ENCODE measurements at places on chromosomes 13 and 19.

DNA sequence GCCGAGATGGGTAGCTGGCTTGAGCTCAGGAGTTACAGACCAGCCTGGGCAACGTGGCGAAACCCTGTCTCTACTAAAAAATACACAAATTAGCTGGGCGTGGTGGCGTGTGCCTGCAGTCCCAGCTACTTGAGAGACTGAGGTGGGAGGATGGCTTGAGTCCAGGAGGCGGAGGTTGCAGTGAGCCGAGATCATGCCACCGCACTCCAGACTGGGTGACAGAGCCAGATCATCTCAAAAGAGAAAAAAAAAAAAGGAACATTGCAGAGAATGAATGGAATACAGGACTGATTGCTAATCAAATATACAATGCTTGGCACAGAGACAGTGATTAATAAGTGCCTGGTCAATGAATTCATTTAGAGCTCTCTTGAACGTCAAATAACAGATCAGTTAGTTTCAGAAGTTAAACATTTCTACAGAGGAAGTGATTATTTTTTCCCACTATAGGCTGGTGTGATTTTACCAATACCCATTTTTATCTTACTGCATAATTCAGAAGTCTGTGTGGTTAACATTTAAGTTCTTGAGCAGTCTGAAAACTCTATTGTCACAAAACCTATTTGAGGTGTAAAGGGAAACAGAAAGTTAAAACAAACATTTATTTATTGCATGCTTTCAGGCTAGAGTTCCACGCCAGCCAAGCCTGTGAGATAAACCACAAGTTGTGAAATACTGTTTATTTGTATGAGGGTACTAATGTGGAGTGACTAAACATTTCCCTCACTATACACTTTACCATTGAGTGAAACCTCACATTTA lies 7.7 kb upstream of the TBC1D4 start:
- DNase-seq: no peak

DNA sequence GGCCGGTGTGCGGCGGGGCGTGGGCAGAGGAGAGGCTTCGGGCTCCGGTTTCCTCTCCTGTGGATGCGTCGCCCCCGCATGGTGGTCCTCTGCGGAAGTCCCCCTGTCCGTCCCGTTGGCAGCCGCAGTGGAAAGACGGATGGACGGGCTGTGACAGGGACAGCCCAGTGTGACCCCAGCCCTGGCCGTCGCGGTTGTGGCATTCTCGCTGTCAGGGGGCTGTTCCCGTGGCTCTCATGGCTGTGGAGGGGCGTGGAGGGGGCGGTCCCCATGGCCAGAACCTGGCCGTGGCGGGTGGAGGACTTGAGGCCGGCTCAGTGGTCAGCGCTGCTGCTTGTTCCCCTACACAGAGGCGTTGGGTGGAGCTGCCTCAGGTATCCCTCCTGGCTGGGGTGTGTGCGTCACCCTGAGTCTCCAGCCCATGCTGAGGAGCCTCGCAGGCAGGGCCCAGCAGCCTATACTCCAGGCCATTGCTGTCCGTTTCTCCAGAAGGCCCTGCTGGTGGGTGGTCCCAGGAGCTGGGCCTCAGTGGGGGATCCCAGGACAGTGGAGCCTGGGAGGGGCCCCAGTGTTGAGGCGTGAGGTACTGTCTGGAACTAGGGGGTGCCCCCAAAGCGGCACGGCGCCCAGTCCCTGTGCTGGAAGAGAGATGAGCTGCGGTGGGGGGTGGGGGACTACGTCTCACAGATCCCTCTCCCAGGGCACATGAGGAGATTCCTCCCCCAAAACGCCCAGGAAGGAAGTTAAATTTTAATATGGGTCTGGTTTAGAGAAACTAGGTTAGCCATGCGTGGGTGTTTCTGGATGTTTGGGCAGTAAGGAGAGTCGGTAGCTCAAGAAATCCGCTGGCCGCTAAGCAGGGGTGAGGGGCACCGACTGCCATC lies 20.3 kb downstream of the CSNK1G2 start:
- DNase-seq: no peak

- DNase-seq: no peak
Observed at GRCh38 chr13:48838193-48838973, 137.3 kb upstream of the FNDC3A start.

DNA sequence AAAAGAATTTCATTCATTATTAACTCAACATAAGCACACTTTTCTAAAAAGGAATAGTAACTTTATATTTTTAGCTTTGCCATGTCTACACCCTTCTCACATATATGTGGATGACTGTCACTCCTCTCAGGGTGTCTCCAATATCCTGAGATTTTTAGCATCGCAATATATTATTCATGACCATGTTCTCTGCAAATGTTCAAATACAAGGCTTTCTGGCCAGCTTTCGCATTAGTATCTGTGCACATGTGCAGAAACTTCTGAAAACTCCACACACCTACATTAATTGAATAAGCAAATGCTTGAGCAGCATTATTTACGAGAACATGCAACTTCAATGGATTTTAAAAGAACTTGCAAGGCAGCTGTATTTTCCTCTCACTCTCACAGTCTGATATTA lies 334.8 kb downstream of the PCDH9 start:
- DNase-seq: no peak

GRCh38 chr19:36110487-36111199 lies at the start of gene OVOL3:
Gene OVOL3 (plus strand): TSS chr19:36111143. CDS start chr19:36111203, 60 bp downstream.
- no peak for DNase-seq

DNA sequence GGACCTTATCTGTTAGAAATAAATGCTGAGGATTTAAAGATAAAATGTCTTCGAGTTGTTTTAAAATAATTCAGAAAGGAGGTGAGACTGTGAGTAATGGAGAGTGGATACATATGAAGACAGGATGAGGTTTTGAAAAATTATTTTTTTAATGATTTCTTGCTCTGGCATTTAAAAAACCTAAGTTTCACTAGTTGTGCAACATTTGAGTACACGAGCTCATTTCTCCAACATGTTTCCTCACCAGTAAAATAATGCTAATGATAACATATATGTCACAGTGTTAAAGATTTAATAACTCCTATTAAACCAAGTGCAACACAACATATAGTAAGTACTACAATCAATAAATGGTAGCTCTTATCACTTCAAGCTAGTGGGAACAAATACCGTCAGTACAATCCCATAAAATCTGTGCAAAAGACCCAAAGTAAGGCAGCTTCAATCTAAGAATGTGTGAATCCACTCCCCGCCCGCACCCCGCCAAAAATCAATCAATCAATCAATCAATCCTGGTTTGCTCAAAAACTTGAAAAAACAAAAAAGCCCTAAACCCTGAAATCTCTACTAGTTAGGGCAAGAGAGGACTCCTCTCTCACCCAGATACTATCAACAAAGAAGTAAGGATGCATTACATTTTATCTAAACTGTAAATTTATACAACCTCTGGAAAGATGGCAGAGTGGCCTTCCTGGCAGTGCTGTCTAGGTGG lies 1.3 kb downstream of the ALG5 start:
- no peak for DNase-seq

GRCh38 chr13:102028206-102028605 lies 373.6 kb downstream of the FGF14 start:
- no peak for DNase-seq

DNA sequence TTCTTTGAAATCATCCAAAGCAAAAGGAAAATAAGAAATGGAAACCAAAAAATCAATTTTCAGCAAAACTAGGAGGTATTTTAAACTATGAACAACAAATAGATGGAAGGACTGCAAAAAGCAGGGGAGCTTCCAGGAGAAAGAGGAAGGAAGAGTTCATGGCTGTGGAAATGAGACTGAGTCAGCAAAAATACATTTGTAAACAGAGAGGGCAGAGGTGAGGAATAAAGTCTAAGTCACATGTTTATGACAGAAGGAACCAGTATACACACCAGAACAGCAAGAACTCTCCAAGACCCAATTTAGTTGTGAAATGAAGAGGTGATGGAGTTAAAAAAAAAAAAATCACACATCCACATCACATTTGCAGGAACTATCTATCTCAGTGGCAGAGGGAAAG lies 69.6 kb downstream of the RNASEH2B start:
- no peak for DNase-seq

DNA sequence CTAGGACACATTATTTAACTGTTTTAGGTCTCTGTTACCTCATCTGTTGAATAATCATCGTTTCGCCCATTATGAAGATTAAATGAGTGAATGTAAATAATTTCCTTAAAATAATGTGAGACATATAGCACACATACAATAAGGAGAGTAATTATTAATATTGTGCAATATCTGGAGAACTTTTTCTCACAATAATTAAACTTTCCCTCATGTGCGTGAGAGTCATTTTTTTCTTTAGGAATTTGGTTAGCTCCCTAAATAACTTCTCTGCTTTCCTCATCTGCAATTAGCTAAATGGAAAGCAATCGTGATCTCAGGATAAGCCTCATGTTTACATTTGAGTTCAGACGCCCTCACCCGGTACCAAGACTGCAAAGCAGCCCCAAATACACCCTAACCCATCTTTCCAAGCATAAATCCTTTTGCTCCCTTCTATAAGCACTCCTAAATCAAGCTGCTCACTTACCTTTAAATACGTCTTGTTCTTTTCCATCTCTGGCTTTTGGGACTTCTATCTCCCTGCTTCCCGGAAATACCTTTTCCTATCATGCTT lies 78.8 kb downstream of the MZT1 start:
- DNase-seq: no peak

- no peak for DNase-seq
Observed at GRCh38 chr19:43527860-43528622, 1.0 kb upstream of the ETHE1 start.

DNA sequence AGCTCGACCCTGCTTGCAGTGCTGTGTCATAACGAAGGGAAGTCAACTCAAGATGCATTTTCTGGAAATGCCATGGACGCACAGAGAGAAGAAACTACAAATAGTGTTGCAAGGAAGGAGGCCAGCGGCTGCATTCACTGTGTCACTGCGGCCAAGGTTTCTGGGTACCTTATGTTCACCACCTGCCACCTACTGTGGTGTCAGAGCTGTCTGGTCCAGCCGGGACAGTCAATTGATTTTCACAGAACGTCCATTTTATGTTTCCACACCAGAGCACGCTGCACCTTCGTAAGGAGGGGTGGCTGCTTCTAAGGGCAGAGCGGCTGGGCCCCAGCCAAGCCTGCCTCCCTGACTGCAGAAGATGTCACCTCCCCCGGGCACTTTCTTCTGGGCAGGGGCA lies 17.7 kb downstream of the TSHZ3 start:
- no peak for DNase-seq

DNA sequence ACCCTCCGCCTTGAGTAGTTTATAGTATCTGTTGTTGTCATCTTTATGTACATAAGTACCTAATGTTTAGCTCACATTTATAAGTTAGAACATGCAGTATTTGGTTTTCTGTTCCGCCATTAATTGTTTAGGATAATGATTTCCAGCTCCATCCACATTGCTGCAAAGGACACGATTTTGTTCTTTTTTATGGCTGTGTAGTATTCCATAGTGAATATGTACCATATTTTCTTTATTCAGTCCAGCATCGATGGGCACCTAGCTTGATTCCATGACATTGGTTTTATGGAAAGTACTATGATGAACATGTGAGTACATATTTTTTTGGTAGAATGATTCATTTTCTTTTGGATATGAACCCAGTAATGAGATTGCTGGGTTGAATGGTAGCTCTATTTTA lies 174.4 kb upstream of the SPRY2 start:
- no peak for DNase-seq

GRCh38 chr19:42634409-42635232 lies 39.9 kb upstream of the CEACAM8 start:
- DNase-seq: no peak

DNA sequence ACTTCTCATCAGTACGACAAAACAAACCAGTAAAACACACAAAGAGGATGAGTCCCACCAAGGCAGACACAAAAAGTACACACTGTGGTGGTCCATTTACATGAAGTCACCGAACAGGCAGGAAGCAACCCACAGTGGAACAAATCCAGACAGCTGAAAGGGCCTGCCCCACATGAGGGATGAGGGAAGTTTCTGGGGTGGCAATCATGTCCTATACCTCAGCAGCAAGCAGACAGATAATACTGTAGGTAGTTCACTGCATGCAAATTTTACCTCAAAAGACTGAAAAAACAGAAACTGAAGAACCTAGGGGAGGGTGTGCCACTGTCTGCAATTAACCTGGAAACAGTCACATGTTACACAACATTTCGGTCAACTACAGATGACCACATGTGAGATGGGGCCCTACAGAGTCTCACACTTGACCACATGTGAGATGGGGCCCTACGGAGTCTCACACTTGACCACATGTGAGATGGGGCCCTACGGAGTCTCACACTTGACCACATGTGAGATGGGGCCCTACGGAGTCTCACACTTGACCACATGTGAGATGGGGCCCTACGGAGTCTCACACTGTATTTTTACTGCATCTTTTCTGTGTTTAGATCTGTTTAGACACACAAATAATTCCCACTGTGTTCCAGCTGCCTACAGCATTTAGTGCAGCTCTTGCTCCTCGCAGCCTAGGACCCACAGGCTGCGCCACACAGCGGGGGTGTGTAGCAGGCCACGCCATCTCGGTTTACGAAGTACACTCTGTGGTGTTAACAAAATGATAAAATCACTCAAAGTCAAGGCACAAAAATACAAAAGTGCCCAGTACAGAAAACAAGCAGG lies 22.2 kb downstream of the PCID2 start:
- peak; percentile 34 for DNase-seq

DNA sequence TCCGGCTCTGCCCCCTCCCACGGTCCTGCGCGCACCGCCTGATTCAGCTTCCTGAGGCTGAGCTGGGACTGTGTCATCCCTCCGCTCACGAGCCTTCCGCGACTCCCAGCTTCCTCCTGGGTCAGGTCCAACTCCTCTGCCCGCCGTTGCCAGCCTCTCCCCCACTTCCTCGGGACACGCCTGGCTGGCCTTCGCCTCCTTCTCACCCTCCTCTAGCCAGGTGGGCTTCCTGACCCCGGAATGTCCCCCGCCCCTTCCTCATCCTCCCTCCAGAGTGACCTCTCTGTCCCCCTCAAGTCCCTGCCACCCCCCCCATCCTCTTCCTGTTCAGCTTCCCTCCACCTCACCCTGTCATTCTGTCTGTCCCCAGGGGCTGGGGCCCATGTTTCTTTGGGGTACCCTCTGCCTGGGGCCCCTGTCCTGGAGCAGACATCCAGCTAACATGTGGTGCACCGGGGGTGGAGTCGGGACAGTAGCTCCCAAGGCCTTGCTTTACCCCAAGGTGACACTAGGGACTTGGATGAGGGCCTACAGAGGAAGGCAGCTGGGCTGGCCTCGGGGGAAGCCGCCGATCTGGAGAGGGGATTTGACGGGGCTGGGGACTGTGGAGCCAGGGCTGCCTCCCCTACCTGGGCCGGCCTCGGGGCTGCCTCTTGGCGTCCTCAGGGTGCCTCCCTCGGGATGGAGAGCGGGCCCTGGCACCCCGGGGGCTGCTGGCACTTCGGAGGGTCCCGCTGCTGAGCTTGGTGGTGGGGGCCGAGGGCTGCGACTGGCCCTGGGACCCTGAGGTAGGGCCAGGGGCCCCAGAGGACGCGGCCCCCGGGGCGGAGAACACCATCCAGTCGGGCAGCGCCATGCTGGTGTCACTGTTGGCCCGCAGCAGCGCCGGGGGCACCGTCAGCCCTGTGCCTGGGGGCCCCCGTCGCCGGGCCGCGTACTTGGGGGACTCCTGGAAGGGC lies 16.5 kb downstream of the SHANK1 start:
- no peak for DNase-seq

- DNase-seq: no peak
Observed at GRCh38 chr13:77853703-77854102, 64.9 kb downstream of the EDNRB start.

All from CD4-positive, alpha-beta T cell treated with Interleukin-15 for 1 hour (primary cell).